Stimulated activated CD4-positive, alpha-beta T cell treated with anti-CD3 and anti-CD28 coated beads, Interleukin-2, amount 100 ng/mL, for 4 hours (primary cell): ENCODE measurements at places on chromosomes 3 and 15.

- no peak for DNase-seq
Measured at GRCh38 chr15:98896802-98897732, 110.5 kb downstream of the PGPEP1L start.

DNA sequence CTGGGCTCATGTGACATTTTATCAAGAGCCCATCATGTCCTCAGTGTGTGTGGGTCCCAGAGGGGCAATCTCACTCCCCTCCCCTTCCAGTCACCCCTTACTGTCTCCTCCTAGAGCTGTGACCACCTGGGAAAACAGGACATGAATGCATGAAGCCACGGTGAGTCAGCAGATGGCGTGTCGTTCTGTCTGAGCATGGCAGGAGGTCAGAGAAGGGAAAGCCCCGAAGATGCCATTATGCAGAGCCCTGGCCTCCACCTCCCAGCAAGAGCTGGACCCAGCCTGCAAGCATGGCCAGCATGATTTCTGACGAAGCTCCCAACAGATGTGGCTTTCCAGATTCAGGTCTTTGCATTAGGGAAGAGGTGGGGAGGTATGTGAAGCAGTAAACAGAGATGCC, 118.5 kb downstream of the TLE3 start:
- no peak for DNase-seq

- DNase-seq, result no peak
Measured at GRCh38 chr3:66098436-66098835, 59.7 kb upstream of the MAGI1 start.

- peak; percentile 26 for DNase-seq
Measured at GRCh38 chr3:187744169-187745151, 808 bp downstream of the BCL6 start.

GRCh38 chr3:179182902-179183301, 34.7 kb downstream of the PIK3CA start:
- DNase-seq, result no peak

- no peak for DNase-seq
Measured at GRCh38 chr15:70259640-70260508, 162.2 kb upstream of the TLE3 start.

- DNase-seq, result no peak
Measured at GRCh38 chr15:81126892-81127291, 7.2 kb upstream of the CFAP161 start.

DNA sequence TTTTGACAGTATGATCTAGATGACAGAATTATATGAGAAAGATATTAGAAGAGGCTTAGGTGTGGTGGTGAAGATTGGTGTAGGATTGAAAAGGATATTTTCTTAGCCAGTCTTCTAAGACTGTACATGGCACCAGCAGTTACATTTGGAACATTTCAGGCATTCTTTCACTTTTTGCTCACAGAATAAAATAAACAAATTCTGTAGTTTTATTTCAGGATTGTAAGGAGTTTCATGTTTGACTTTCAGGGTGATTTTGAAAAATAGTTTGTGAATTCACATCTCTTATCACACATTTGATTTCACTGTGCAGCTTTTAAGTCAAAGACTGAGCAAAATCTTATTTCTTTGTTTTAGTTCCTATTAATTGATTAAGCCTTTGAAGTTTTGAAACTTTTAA, 27.1 kb downstream of the DNAJC13 start:
- no peak for DNase-seq

GRCh38 chr15:89315375-89315929, 19.2 kb downstream of the POLG start:
- no peak for DNase-seq

GRCh38 chr3:112908252-112908651, 61.6 kb upstream of the CD200R1L start:
- DNase-seq, result no peak

GRCh38 chr3:182957676-182958266, 22.6 kb downstream of the DCUN1D1 start:
- DNase-seq, result no peak

DNA sequence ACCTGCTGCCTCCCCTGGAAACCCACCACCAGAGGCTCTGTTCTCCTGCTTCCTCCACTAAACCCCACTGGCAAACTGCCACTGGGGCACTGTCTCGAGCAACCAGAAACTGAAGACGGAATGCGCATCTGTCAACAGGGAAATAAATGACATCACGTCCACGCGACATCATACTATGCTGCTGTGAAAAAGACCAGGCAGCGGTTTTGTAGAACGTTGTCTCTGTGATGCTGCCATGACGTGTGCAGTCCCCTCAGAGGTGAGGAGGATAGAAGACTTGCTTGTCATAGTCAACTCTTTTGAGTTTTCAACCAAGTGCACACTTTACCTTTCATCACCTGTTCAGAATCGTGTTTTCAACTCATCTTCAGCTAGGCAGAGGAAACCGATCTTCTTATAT, 203.0 kb upstream of the IGF1R start:
- no peak for DNase-seq

DNA sequence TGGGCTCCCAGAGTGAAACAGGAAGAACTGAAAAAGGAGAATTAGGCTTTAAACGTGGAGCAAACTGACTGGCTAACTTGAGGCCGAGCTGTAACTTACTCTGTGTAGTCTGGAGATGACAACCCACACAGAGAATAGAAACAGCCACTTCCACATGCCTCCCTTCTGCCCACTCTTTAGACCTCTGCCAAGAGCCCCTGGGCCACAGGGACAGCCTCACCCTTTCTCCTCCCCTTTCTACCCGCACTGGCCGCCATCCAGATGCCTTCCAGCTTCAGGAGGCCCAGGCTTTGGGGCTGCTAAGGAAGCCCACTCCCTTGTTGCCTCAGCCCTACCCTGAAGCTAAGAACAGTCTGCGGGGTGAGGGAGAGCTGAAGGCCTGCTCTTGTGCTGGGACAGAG, 6.8 kb downstream of the ARHGAP31 start:
- DNase-seq, result no peak

DNA sequence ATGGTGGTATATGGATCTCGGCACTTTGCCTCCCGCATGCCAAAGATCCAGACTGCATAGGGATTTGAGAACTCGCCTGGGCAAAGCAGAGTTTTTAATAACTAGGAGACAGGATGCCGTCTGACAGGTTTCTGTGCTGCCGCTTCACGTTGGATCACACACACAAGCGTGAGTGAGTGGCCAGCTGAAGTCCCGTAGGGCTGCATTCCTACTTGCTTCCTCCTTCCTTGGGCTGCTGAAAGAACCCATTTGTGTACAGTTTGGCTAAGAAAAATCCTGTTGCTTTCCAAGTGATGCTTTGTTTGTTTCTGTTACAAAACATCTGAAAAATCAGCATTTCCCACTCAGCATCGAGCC, 604.3 kb upstream of the CFAP20DC start:
- no peak for DNase-seq

- DNase-seq, result no peak
Measured at GRCh38 chr3:26474706-26475105, 147.9 kb upstream of the LRRC3B start.

- no peak for DNase-seq
Measured at GRCh38 chr3:152377184-152377570, 108.4 kb downstream of the MBNL1 start.

- no peak for DNase-seq
Measured at GRCh38 chr3:112308151-112308911, 14.3 kb upstream of the SLC9C1 start.

DNA sequence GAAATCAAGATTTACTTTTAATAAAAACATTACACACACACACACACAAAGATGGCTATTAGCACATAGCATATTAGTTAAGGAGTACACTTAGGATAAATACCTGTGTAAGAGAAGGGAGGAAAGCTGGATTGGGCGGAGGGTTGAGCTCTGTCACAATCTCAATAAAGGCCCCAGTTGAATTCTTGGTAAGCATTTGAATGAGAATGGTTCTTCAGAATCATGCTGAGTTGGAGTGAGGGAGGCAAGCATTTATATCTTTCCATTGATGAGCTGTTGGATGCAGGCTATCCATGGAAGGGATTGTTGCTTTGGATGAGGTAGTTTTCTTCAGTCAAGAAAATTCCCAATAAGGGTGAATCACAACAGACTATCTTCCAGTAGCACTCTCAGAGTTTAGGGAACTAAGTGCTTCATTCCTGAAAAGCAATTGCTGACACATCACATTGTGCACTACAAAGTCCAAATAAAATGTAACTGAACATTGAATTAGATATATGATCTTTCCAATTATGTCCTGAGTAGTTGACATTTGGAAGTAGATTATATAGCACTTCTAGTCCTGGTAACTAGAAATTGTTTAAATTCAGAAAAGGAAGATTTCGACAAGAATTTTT, 95.7 kb downstream of the SUCNR1 start:
- DNase-seq, result no peak

- no peak for DNase-seq
Measured at GRCh38 chr3:43028001-43028400, 48.9 kb downstream of the GASK1A start.

DNA sequence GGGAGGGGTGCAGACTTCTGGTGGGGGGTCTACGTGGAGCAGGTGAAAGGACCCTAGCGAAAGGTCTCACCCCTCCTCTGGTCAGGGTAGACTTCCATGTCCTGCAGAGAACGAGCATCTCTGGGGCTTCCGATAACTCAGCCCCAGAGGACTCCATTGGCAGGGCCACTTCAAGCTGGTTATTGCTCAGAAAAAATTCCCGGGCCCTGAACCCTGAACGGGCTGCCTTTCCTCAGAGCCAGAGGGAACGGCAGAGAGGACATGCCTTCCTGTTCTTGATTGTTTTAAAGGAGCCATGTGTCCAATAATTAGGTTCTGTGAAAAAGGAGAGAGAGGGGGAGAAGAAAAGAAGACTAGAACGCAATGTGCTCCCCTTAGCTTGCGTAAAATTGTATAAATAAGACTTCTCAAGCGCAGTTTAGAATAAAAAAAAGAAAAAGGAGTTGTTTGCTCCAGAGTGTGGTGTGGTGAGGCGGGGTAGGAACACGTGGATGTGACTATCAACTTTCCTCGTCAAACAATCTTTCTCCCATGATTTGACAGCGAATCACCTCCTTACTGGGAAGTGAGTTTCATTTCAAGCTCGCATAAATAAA, 193.4 kb upstream of the UBE2E1 start:
- no peak for DNase-seq

- DNase-seq, result no peak
Measured at GRCh38 chr3:73685061-73685460, 60.3 kb upstream of the PDZRN3 start.

DNA sequence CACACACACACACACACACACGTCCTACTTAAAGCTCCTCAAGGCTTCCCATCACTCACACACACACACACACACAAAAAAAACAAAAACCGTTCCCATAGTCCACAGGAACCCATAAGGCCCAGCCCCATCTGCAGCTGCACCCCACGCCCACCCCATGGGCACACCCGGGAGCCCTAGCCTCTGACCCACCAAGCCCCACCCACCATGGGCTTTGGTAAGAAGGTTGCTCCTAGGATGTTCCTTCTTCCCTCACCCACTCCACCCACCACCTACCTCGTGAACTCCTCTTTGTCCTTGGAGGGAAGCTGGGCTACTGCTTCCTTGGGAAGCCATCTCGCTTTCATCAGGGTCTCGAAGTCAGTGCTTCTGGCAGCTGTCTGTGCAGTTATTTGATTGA, 115.1 kb downstream of the TPRA1 start:
- DNase-seq, result no peak
